Right forelimb (tissue), 1 donor: ENCODE measurements at places on chromosomes 12 and 14.
A peak's percentile ranks its signal among the peaks of the same experiment; 100 is the strongest.

- no peak for DNase-seq
Observed at GRCh38 chr14:65790172-65790815, 377.8 kb downstream of the FUT8 start.

- no peak for DNase-seq
Observed at GRCh38 chr14:35814371-35815005, 5.4 kb upstream of the RALGAPA1 start.

DNA sequence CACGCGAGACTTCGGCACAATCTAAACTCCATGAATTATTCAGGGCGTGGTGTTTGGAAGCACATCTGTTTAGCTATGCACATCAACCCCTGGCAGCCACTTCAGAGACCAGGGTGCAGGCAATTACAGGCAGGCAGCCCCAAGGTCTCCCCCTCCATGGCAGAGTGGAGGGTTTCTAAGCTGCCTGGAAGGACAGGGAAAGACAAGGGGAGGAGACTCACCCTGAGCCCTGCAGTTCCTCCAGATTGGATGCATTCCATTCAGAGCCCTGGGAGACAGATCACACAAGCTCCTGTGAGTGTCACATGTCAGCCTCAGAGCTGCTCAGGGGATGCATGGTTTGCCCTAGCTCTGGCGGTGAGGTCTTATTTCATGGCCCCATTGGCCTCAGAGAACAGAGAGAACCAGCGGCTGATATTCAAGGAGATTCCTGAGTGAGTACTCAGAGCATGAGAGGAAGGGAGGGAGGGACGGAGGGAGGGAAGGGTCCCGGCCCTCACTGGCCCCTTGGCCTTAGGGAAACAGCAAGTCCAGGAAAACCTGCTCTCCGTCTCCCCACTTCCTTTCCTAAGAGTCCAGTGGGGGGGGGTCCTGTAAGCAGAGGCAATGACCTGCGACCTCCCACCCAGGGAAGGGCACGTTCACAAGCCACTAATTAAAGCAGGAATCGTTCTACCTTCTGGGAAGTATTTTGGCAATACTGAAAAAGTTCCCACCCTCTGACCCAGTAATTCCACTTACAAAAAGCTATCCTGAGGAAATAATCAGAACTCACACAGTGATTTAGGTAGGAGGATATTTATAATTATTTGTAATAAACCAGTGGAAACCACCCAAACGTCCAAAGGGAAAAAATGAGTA is 55.1 kb downstream of the SSH1 start:
- peak; percentile 71 for DNase-seq

DNA sequence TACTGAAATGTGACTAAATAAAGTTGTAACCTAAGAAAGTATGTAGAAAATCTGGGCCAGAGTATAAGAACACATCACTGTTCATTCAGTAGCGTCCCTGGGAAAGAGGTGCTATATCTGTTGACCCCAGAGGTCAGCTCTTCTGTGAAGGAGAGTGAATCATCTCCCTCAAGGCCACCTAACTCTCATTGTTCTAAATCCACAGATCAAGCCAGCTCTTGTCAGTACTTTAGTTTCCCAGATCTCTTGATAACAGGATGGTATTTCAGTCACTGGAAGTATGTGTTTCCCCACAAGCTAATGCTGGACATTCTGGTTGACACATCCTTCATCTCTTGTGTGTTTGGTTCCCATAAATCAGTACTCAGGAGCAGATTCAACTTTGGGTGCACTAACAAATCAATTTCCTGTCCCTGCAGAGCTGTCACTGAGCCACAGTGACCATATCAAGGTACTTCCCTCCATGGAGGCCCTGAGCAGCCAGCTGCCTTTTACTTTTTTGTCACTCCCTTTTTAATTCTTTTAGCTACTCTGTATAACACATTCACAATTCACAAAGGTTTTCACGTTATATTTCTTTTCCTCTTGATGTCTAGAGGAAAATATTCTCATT is 7.8 kb downstream of the KRT1 start:
- no peak for DNase-seq

DNA sequence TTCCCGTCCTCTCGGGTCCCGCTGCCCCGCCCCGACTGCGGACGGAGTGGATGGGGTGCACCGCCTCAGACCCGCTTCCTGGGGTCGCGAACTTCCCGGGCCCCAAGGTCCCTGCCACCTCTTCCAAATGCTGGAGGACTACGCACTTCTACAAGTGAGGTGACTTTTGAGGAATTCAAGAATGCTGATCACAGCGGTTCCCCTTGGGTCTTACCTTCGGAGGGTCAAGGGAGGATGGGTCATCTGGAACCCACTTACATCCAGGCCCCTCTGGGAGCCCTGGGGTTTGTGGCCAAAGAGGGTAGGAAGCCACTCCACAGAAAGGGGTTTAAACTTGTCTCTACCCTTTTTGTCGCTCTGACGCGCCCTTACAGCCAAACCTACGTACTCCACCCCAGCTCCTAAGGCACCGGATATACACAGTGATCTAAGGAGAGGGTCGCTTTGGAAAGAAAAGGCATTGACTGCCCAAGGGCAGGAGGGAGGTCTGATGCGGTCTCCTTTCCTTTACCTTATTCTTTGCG is 532 bp upstream of the PRKD1 start:
- no peak for DNase-seq

GRCh38 chr14:100429537-100429936 is 106.4 kb downstream of the SLC25A47 start:
- no peak for DNase-seq

DNA sequence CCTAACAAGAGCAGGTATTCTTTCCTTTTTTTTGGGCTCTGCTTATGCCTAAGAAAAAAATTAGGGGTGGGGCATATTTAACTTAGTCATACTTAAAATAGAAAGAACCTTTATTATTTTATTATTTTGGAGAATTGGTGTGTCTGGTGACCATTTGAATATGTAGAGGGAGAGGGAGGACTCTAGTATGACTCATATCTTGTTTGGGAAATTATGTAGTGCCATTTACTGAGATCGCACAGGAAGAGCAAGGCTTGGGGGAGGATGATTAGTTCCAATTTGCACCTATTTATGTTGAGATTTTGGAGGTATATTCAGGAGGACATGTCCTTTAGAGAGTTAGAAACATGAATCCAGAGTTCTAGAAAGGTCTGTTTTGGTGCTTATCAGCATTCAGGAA is 9.9 kb downstream of the ZNF410 start:
- DNase-seq: no peak

GRCh38 chr12:105100998-105101397 is 6.5 kb upstream of the WASHC4 start:
- no peak for DNase-seq

- DNase-seq: no peak
Observed at GRCh38 chr12:8867009-8867408, 44.6 kb downstream of the A2ML1 start.

DNA sequence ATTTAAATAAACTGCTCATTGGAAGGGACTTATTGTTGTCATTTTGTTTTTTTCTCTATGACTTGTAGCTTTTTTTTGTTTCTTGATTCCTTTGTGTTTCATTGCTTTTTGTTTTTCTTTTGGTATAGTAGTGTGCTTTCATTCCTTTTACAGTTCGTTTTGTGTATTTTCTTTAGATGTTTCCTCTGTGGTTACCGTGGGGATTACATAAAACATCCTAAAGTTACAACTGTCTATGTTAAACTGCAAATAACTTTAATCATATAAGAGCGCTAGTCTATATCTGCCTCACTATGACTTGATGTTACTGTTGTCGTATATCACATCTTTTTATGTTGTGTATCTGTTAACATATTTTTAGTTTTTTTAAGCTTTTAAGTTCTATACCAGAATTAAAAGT is 86.9 kb downstream of the ATF7IP start:
- DNase-seq: no peak

DNA sequence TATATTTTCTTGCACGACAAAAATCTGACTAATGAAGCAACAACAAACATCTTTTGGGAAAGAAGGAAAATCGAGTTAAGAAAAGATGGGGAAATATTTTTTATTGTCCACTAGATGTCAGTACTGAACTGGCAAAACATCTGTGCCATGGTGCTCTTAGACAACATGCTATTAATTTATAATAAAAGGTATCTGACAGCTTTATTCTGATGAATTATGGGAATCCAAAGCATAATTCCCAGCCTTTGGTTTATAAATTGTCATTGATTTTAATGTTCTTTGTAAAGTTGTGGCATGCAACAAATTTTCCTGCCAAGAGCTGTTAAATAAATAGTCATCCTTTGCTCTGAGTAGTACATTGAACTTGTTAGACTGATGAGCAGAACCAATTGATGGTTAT is 231.2 kb downstream of the ETNK1 start:
- DNase-seq: no peak

DNA sequence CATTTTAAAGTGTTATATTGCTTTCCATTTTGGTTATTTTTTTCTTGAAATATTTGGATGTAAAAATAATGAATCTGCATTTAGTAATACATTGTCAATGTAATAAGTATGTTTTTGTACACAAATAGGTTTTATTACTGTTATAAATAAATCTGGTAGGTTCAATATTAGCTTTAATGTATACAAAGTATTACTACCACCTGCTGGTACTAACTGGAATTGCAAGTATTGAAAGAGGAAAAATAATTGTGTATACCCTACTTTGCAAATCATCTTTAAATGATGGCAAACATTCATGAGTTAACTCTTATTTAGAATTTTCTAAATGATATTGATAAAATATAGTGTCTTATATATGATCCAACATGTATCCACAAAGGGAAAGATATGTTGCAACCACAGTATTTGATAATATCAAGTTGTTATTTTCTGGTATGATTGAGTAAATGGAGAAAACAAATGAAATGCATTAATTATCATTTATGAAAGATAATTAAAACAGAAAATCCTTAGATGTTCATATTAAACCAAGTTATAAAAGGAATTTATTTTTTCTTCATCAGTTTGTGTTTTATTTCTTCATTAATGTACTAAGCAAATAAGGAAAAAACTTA is 3.2 kb downstream of the OR4K2 start:
- no peak for DNase-seq

- no peak for DNase-seq
Observed at GRCh38 chr12:66733839-66734238, 55.0 kb upstream of the GRIP1 start.

GRCh38 chr14:105466531-105467248 is 7.9 kb upstream of the CRIP2 start:
- DNase-seq: no peak

- DNase-seq: no peak
Observed at GRCh38 chr12:55724940-55725309, 3.9 kb downstream of the CD63 start.

DNA sequence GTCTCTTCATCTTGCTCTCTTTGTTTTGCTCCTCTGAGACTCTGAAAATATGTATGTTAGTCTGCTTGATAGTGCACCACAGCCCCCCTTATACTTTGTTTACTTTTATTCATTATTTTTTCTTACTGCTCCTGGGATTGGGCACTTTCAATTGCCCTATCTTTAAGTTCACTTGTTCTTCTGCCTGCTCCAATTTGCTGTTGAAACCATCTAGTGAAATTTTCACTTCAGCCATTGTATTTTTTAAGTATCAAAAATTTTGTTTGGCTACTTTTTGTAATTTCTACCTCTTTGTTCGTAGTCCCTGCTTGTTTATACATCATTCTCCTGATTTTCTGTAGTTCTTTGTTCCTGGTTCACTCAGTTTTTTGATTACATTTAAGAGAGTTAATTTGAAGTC is 223.3 kb downstream of the SLC38A4 start:
- no peak for DNase-seq

- DNase-seq: no peak
Observed at GRCh38 chr12:112998987-112999767, 20.9 kb downstream of the OAS2 start.

- DNase-seq: no peak
Observed at GRCh38 chr12:6302621-6303020, 7.9 kb upstream of the PLEKHG6 start.
